Cardiac septum (tissue), 1 donor: ENCODE measurements at places on chromosomes 7 and 10.

DNA sequence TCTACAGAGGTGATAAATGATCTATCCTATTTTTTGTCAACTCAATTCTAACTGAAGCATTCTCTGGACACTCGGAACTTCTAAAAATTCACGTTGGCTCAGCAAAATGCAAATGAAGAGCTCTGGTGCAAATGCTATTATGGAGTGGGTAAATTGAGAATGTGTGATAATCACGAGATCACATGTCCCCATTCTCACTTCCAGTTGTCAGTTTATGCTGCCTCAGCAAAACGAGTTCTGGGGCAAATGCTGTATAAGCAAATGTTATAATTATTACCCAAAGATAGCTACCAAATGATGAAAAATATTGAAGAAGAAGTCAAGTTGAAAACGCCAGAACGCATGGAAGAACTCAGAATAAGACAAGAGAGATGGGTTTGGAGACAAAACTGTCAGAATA, 29.4 kb downstream of the AKR1B1 start:
- DNase-seq: no peak

GRCh38 chr7:3730276-3730675, 429.2 kb downstream of the SDK1 start:
- DNase-seq: no peak

DNA sequence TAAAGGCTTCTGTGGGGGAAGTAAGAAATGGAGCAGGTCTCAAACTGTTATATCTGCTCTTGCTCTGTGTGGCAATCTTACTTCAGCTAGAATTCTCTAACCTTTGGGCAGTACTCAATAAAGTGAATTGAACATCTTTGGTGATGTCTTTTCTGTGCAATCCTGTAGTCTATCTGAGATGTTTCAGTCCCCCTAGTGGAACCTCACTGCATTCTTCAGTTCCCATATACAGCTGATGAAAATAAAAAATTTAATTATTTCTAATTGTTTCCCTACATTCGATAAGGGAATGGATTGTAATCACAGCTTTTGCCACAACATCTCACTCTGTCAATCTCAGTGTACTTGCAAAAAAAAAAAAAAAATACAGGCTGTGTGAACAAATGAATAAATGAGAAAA, 522.6 kb downstream of the DNAJB9 start:
- DNase-seq: no peak

DNA sequence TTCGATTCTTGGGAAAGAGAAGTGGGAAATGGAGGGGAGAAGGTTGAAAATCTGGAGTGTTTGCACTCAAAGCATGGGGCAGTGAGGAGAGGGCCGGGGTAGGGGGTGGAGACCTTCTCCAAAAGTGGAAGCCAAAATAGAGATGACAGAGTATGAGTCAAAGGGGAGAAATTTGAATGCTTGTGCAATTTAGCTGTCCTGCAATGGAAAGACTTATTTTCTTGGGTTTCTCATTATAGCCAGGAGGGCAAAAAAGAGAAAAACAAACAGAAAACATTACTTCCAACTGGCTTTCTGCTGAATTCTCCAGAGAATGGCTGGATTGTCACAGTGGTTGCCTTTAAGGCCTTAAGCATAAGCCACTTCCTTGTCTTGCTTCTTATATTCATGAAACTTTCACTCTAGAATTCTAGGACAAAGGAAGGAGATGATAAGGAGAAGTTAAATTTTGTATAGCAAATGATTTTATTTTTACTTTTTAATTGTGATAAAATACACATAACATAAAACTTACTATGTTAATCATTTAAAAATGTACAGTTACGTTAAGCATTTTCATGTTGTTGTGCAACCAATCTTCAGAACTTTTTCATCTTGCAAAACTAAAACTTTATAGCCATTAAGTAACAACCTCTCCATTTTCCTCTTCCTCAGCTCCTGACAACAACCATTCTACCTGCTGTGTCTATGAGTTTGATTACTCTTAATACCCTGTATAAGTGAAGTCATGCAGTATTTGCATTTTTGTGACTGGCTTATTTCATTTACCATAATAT, 100.2 kb downstream of the GPR85 start:
- no peak for DNase-seq

DNA sequence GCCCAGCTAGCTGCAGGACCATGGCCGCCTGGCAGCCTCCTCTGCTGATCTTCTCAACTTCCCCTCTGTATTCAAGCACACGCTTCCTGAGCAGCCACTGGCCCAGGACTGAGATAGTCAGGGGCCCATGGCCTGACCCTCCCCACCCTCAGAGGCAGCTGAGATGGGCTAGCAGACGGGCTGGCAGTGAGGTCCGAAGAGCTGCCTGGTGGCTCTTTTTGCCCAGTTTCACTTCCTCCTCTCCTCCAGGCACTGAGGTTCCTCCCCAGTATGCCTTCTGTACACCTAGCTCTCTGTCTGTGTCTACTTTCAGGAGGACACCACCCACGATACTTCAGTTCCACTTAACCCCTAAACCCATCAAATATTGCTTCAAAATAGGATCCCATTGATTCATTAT, 395.6 kb downstream of the TNS3 start:
- no peak for DNase-seq

DNA sequence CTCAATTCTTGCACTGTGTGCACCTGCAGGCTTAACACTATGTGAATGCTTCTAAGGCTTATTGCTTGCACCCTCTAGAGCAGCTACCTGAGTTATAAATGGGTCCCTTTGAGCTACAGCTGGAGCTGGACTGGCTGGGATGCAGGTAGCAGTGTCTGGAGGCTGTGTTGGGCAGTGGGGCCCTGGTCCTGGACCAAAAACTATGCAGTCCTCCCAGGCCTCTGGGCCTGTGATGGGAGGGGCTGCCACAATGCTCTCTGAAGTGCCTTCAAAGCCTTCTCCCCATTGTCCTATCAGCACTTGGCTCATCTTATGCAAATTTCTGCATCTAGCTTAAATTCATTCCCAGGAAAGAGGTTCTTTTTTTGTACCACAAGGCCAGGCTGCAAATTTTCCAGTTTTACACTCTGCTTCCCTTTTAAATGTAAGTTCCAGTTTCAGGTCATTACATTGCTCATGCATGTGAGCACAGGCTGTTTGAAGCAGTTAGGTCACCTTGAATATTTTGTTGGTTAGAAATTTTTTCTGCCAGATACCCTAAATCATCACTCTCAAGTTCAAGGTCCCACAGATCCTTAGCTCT, 26.0 kb downstream of the KBTBD2 start:
- no peak for DNase-seq

GRCh38 chr10:98339799-98340198, 71.8 kb upstream of the LOXL4 start:
- peak; percentile 31 for DNase-seq

- DNase-seq: no peak
Observed at GRCh38 chr10:4740471-4740870, 85.5 kb upstream of the AKR1E2 start.

DNA sequence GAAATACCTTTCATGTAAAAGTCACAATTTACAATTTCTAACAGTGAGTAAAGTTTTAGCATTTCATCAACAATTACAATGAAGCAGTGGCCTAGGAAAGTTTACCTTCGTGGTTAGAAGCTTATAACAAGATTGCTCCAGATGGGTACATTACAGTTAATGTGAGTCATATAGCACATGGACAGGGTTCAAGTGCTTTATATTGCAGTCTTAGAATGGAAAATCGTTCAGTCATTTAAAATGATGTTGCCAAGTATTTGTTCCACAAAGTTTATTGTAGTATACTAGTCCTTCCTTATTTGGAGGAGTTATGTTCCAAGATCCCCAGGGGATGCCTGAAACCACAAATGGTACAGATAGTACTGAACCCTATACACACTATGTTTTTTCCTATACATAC, 174.6 kb upstream of the TARP start:
- no peak for DNase-seq

GRCh38 chr10:23075672-23076071, 19.7 kb upstream of the MSRB2 start:
- no peak for DNase-seq

DNA sequence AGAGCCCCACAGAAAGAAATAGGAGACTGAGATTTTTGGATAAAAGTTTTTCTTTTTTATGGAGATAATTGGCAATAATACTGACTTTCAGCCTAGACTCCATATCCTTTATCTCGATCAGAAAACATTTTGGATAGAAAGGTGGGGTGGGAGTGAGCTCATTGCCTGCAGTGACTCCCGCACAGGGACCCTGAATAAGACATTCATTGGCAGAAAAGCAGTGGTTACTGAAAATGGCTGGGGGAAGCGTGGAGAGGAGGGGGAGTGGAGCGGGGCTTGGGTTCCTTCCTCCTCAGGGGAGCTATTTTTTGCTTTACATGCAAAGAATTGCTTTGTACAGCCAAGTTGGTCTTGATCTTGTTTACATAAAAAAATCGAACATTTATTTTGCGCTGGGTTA, 90.4 kb upstream of the BMPER start:
- DNase-seq: no peak

DNA sequence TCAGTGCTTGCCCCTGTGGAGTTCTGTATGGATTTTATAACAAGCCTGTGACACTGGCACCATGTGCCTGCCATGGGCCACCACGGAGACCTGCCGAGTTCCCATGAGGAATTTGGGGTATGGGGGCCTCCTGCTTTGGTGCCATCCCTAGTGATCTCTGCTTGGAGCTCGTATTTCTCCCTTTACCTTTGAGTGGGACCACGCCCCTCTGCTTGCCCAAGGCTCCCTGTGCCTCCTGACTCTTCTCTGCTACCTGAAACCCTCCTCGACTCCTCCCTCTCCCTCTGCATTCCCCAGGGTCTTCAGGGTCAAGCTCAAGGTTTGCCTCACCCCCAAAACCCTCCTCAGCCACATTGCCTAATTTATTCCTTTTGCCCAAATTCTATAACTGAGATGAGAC, 225.0 kb downstream of the BUB3 start:
- DNase-seq: no peak

DNA sequence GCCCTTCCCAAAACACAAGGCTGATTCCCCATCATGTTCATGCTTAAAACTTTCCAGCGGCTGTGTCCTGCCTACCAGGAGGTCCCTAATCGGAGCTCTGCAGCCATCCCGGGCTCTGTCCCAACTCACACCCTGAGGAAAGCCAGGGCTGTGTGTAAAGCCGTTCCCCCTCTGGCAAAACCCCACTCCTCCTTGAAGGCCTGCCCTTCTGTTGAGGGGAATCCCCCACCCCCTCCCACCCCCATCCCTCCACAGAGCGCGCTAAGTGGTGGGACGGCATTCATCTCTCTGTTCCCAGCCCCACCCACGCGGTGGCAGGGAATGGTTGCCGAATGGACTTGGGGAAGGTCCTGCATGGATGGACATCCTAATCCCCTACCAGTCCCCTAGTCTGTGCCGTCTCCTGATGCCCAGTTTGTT, 667 bp upstream of the TMEM120A start:
- no peak for DNase-seq

GRCh38 chr10:105986912-105987635, 1177.4 kb downstream of the SORCS1 start:
- DNase-seq: no peak

- no peak for DNase-seq
Observed at GRCh38 chr7:116465125-116465524, 34.4 kb upstream of the CAV2 start.

GRCh38 chr7:16298221-16298620, 123.1 kb downstream of the CRPPA start:
- no peak for DNase-seq

DNA sequence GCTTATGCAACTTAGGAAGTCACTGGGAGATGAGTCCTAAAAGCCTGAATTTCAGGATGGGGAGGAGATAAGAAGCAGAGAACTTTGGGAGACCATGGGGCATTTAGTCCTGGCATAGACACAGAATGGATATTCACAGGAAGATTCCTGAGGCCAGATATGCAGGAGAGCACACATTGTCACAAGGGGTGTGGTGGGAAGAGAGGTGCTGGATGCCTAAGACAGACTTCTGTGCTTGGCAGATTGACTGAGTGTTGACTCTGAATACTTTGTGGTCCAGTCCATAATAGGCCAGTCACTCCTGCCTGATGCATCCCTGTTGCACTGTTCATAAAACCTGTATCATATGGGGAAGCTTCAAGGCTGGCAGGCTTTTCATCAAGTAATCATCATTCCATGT, 18.5 kb downstream of the SRI start:
- no peak for DNase-seq

GRCh38 chr7:68875857-68876256, 722.4 kb upstream of the AUTS2 start:
- DNase-seq: no peak

DNA sequence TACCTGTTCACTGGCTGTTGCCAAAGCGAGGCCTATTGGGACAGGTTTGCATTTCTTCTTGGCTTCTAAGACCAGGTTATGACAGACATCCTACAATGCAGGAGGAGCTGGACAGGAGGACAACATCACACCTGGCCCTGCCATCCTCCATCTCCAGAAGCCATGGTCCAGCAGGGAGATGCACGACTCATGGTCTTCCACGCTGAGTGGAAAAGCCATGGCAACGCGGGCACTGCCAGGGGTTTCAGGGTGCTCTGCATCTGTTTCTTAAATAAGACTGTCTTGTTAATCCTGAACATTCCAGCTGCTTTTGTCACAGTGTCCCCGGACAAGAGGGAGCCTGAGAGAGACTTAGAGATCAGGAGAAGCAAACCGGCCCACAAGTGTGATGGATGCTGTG, 40.3 kb downstream of the CLRN3 start:
- no peak for DNase-seq

- DNase-seq: no peak
Observed at GRCh38 chr10:34764472-34764946, 50.6 kb downstream of the PARD3 start.

GRCh38 chr10:482051-482501, 207.4 kb downstream of the DIP2C start:
- peak; percentile 41 for DNase-seq

DNA sequence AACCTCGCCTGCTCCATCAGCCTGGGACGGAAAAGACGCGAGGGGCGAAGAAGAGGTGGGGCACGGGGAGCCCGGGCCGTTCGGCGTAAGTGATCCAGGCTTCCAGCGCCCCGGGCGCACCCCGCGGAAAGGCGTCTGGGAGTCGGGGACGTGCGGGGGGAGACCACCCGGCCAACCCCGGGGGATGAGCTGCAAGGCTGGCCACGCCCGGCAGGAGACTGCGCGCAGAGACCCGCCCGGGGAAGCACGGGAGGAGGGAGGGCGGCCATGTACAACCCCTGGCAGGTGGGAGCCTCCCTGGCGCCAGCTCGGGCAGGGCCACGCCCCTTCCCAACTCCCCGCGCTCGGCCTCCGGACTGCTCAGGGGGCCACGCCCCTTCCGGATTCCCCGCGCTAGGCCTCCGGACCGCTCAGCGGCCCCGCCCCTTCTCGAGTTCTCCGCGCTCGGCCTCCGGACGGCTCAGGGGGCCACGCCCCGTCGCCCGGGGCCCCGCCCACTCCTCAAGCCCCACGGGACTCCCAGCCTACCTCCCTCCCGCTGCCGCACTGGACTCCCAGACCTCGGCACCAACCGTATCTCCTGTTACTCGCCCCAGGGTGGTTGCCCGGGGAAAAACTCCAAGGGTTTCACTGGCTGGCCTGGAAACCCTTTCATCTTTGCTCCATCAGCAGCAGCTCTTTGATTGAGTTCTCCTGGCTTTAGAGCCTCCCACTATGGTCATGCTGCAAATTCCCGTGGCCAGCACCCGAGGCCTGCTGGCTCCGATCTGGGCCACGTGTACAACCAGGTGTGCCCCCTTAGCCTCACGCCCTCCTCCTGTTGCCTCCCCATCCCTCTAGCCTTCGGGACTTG, 284.4 kb downstream of the ZEB1 start:
- DNase-seq: peak; percentile 98

- no peak for DNase-seq
Observed at GRCh38 chr7:41045556-41046123, 657.2 kb downstream of the INHBA start.

- no peak for DNase-seq
Observed at GRCh38 chr10:45249978-45250693, 65.3 kb downstream of the OR13A1 start.
